ENCODE measurements at places on chromosomes 11 and 22. TPM values are rescaled to one million over a fixed set of nuclear protein-coding genes. Genes with fewer than 3 reads are reported as not detected.

The KRTAP5-10 gene
- total RNA-seq, result not detected

The TNNI2 gene
- total RNA-seq, result 1.2 TPM

The MYEOV gene
- total RNA-seq, result 0.67 TPM

The IRAG1 gene
- 0.09 TPM for total RNA-seq

The SMC1B gene
- 2.7 TPM for total RNA-seq

The MIEF1 gene
- total RNA-seq, result 49.5 TPM

The SMCO4 gene
- total RNA-seq, result 28.4 TPM

The DGCR6 gene
- total RNA-seq, result 2.9 TPM

The PYGM gene
- total RNA-seq, result 4.0 TPM

The HOATZ gene
- total RNA-seq, result not detected

The PDGFB gene
- total RNA-seq, result 4.6 TPM

The KCNA4 gene
- total RNA-seq, result not detected

The TPCN2 gene
- 11.7 TPM for total RNA-seq

The DBX1 gene
- not detected for total RNA-seq

The OR51B5 gene
- total RNA-seq, result not detected

The HSPB2 gene
- total RNA-seq, result 0.19 TPM

The PNPLA5 gene
- total RNA-seq, result not detected

The MMP27 gene
- total RNA-seq, result not detected

The OR51I1 gene
- total RNA-seq, result not detected

The OR52H1 gene
- total RNA-seq, result not detected

The HTR3B gene
- total RNA-seq, result not detected

The SYT8 gene
- total RNA-seq, result not detected

The FJX1 gene
- 0.46 TPM for total RNA-seq

The DCUN1D5 gene
- total RNA-seq, result 49.1 TPM

Data from activated T-cell treated with anti-CD3 and anti-CD28 coated beads, Interleukin-2, amount 50 U/mL, for 72 hours (primary cell).